ENCODE measurements at places on chromosomes 5 and 9.

GRCh38 chr5:143033535-143034250, 263.5 kb downstream of the ARHGAP26 start:
- DNase-seq, result no peak

DNA sequence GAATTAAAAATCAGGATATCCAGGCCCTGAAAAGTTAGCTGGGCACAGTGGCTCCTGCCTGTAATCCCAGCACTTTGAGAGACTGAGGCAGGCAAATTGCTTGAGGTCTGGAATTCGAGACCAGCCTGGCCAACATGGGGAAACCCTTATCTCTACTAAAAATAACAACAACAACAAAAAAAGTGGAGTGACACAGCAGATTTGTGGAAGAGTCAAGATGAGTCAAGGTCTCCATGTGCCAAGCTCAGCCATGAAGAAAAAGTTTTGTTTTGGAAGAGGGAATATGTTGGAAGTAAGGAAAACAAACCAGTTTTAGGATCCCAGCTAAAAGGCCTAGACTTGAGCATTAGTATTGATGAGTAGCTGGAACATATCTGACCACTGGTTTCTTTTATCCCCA, 14.7 kb downstream of the LRRC70 start:
- DNase-seq, result no peak

- DNase-seq, result no peak
These were observed 100.4 kb downstream of the EBF1 start for GRCh38 chr5:158999339-158999738.

GRCh38 chr5:40378396-40379177, 301.1 kb upstream of the PTGER4 start:
- DNase-seq, result no peak

DNA sequence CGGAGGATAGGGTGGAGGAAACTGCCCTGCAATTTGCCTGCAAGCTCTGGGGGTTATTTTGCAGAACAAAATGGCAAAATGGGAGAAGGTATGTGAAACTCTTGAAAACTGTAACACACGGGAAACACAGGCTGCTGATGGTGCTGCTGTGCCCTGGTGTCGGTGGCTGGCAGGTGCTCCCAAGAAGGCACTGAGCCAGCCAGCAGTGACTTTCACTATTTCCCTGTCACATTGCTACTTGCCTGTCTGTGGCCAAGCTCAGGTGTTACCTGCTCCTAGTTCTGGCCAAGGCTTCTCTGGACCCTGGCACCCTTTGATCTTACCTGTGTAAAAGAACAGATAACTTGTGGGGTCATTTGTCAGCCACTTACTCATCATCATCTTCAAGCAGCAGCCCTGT, 102.2 kb downstream of the CMYA5 start:
- DNase-seq, result no peak

DNA sequence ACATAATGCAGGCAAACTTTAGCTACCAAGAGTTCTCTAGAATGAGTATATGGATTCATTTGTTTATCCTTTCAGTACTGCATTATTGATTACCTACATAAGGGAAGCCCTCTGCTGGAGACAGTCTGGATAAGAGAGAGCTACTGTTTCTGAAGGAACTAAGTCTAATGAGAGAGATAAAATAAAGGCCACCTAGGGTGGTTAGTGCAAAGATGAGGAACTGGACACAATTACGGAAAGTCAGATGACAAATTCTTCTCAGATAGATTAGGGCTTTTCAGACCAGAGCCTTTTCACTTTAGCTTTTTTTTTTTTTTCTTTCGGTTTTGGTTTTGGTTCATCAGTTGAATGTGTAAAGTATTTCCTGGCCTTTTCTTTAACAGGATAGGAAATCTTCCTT, 31.3 kb downstream of the ISOC1 start:
- DNase-seq, result no peak
